ENCODE measurements at places on chromosomes 5 and 9.

GRCh38 chr5:79493596-79494345 is 20.2 kb downstream of the HOMER1 start:
- DNase-seq = no peak

- no peak for DNase-seq
These were observed 31.3 kb downstream of the ANKHD1 start for GRCh38 chr5:140432916-140433315.

DNA sequence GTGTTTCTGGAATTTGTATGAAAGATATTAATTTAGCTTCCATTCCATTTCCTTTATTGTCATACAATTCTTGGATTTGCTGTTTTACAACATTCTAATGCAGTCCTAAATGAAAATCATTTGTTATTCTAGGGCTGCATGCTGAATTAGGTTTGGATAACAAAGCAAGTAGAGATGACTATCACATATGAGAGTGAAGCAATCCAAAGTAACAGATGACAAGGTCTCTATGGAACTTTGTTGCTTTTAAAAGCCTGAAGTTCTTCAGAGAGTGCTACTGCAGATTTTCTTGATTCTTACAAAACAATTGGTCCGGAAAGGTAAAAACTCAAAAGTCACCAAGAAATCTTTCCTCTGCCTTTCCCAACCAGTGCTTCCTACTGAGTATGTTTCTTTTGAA is 56.9 kb upstream of the VCAN start:
- DNase-seq = no peak

- no peak for DNase-seq
These were observed 19.8 kb downstream of the JADE2 start for GRCh38 chr5:134545070-134545868.

GRCh38 chr9:136900988-136901515 is 14.7 kb downstream of the TRAF2 start:
- no peak for DNase-seq

GRCh38 chr9:136133959-136134484 is 15.3 kb upstream of the TMEM250 start:
- DNase-seq = no peak

DNA sequence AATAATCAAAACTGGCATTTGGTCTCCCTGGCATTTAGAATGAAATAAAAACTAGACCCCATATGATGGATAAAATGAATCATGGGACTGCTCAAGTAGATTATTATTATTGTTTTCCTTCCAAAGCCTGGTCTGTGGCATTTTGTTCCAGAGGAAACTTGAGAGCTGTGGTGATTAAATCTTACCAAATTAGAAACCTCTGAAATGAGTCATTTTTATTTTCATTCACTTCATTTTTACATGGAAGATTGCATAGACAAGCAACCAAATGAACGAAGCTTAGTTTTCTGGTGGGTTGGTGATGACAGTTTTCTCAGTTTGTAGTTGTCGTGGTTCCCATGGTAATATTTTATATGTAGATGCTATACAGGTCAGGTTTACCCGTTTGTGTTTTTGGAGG is 23.4 kb downstream of the PAM start:
- DNase-seq = no peak

GRCh38 chr5:85545129-85545528 is 1072.6 kb upstream of the COX7C start:
- DNase-seq = no peak

DNA sequence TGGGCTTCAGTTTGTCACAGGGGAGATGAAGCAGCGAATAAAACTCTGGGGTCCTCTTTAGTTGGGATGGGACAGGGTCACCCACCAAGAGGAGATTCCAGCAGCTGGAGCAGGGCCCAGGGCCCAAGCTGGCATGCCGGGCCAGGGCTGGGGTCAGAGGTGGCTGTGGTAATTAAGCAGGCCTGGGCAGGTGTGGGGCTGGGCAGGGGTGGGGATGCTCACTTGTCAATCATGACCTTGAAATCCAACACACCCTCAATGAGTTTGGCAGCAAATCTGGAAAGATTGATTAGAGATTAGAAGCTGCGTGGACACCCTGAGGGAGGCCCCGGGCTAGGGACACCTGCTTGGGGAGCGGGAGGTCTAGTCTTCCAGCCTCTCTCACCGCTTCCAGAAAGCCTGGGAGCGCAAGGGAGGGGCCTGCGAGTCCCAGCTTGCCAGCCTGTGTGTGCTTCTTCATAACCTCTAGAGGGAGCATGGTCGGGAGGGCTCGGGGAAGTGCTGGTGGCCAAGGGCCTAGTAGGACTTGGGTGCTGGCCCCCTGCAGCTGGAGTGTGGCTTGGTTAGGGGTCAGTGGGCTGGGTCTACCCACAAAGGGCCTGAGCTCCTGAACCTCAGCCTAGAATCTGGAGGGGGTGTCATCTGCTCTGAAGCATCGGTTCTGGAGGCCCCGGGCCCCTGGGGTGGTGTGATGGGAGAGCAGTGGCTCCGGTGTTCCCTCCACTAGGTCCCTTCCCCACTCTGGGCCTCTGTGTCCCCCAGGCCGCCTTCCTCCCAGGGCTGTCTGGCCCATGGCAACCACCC is 7.6 kb downstream of the CRAT start:
- DNase-seq = no peak

- no peak for DNase-seq
These were observed 160.2 kb downstream of the DENND1A start for GRCh38 chr9:123769719-123770118.

DNA sequence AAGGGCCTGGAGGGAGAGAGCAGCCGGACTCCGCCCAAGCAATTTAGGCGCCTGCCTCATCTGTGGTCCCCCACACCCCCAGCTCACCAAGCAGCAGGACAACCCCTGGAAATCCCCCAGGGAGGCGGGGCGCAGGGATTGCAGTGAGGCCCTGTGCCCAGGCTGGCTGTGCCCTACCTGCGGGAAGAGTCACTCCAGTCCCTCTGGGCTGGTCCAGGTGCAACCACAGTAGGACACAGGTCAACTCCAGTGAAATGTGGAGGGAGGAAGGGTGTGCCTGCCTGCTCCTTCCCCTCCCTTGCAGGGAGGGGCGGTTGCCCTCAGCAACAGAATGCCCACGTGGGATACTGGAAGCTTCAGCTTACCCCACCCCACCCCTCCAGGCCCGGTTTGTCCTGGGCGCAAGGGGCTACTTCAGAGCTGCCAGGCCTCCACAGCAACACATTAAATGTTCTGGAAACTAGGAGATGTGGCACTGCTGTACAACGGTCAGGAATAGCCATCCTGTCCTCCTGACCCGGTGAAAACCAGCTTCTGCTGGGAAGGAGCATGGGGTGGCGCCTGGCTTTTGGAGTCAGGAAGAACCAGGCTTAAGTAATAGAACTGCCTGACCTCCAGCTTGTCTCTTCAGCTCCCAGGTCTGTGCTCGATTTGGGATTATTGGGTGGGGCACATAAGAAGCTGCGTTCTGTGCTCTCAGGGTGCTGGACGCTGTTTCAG is 22.5 kb downstream of the ABO start:
- no peak for DNase-seq

- no peak for DNase-seq
These were observed 250.9 kb downstream of the YTHDC2 start for GRCh38 chr5:113764382-113764781.

DNA sequence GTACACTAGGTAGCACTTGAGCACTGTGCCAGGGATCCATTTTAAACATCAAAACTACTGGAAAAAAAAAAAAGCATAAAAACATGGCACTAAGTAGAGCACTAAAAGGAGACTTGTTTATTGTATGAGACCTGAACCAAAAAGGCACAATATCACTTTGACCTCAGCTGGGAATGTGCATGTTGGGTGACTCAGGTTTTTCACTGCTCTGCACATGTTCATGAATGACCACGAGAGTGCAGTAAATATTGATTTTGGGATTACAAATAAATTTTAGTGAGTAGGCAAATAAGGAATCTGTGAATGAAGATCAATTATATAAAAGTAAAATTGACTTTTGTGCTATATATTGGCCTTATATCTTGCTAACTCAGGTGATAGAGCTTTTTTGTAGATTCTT is 11.8 kb downstream of the RMI1 start:
- DNase-seq = no peak

DNA sequence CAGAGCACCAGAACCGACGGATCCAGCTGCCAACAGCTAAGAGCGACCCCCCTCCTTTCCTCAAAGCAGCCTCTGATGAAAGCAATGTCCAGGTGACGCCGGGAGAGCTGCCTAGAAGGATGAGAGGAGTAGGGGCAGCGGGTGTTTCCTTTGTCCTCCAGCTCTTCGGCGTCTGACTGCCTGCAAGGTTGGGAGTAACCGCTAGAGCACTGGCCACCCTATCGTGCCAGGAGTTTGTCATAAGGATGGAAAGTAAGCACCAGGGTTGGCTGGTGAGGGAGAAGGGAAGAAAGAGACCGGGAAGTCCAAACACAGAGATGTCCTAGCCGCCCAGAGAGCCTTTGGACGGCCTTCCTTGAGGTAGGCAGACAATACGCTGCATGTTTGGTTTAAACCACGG is 10.8 kb downstream of the MRPL36 start:
- DNase-seq = no peak

- no peak for DNase-seq
These were observed 98.7 kb downstream of the EDIL3 start for GRCh38 chr5:84285641-84286637.

- DNase-seq = no peak
These were observed 38.5 kb upstream of the FCHO2 start for GRCh38 chr5:72917371-72917776.

GRCh38 chr9:21160178-21160577 is 6.3 kb downstream of the IFNA21 start:
- DNase-seq = no peak

- no peak for DNase-seq
These were observed 372.2 kb downstream of the NFIB start for GRCh38 chr9:13941714-13942113.

DNA sequence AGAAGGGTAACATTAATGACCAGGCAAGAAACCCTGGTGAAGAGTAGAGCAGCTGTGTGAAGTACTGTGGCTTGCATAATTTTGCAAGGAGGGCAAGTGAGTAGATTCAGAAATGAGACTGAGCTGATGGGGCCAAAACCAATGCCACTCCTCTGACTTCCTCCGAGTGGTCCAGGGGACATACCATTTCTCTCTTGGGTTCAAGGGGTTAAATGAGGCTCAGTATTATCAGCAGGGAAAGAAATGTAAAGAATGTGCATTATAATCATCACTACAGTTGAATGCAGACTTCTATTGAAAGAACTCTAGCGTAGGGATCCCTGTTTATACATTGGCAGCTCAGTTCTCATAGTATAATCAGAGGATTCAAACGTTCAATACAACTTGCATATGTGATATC is 9.9 kb downstream of the POLR3G start:
- no peak for DNase-seq

DNA sequence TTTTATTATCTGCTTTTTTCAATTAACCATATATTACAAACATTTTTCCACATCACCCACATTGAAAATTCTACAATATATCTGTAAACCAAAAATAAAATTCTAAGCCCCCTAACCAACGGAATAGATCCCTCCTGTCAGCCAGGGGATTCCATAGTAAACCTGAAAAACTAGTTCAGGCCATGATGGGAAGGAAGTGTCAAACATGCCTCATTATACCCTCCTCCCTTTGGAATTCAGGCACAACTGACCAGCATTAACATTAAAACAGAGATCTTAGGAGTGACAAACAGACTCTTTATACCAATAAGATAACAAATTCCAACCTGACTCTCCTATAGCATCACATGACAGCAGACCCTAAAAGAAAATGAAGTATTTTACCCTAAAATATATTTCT is 113.7 kb upstream of the DMRT1 start:
- no peak for DNase-seq

GRCh38 chr5:34721327-34721726 is 65.2 kb downstream of the RAI14 start:
- no peak for DNase-seq

DNA sequence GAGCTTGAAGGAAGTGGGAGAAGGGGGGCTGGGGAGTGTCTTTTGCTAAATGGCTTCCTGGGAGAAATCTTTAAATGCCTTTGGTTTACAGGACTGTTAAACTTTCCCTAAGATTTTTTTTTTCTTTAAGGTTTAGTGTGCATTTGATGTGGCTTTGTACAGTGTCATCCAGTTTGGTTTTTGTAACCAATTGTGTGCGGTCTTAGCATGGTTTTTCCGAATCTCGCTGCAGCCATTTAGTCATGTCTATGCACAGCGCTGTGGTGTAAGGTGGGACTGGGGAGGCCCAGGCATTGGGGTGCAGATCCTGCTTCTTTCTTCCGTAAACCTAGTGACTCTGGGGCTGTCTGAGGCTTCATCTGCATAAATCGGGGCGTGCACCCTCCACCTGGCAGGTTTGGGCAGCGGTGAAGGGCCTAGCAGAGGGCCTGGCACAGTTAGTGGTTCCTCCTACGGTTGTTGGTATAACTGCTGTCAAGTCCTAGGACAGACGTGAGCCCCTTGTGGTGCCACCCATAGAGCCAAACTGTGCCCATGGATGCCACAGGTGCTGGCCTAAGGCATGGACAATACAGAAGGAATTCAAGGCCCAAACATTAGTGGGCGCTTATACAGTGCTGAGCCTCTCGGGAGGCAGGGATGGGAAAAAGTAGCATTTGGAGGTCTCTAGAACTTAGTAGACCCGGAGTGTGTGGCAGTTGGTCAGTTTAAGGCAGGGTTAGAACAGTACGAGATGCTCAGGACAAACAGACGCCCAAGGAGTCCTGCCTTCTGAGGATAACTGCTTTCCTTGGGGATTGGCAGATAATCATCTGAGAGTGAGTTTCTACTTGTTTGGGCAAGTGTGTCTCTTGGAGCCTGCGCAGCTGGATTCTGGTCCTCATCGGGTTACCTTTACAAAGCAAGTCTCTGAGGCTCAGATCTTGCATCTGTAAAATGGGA is 1.5 kb downstream of the PRRC2B start:
- peak; percentile 55 for DNase-seq

GRCh38 chr5:154044099-154044498 is 5.3 kb downstream of the MFAP3 start:
- DNase-seq = no peak
